NCI-H460 (cell line): ENCODE measurements at places on chromosomes 4 and X.
A peak's percentile ranks its signal among the peaks of the same experiment; 100 is the strongest.

DNA sequence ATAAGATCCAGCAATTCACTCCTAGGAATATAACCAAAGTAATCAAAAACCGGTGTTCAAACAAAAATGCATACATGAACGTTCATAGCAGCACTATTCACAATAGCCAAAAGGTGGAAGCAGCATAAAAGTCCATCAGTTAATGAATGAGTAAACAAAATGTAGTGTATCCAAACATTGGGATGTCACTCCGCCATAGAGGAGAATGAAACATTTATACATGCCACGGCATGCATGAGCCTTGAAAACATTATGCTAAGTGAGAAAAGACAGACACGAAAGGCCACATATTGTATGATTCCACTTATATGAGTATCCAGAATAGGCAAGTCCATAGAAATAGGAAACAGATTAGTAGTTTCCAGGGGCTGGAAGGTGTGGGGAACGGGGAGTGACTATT, 11.0 kb upstream of the PDLIM3 start:
- no peak for DNase-seq

DNA sequence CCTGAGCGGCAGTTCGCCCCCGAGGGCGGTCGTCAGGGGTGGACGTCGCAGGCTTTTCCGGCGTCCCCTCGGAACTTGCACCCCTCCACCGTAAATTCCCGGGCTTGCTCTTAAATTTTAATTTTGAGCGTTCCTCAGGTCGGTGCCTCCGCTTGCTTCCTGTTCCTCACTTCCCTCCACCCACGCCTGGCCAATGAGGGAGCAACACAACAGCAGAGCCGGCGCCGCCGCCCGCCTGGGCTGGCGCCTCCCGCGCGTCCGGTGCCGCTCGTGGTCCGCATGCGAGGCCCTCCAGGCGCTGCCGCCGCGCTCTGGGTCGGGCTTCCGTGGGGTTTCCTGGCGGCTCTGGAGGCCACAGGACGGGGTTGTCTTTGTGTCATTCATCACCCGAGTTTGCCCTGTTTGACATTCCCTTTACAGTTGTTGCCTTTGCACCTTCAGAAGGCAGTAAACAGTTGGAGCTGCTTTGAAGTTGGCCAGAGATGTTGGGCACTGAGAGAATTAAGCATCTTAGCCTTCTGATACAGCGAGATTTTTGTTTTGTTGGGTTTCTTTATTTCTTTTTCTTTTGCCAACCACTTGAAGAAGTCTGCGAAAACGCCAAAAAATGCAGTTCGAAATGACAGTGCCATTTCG, 692 bp downstream of the SPCS3 start:
- peak; percentile 44 for DNase-seq

- DNase-seq: no peak
Measured at GRCh38 chrX:53654376-53654775, 32.1 kb downstream of the HUWE1 start.

DNA sequence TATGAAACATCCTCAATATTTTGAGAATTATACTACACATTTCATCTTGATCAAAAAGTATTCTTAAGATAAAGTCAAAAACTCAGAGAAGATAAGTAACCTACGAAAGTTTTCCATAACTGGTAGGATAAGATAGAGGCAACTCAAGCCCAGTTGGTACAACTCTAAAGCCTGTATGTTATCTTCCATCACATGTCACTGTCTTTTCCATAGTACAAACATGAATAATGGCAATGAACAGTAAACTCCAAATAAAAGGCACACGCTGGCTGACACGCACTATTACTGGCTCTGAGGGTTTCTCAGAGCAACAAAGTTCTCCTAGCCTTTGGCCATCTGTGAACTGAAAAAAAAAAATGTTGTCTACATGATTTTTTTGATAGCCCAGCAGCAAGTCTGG, 27.2 kb downstream of the LIN54 start:
- no peak for DNase-seq

- DNase-seq: no peak
Measured at GRCh38 chrX:154370300-154371016, 4.0 kb downstream of the FLNA start.

- no peak for DNase-seq
Measured at GRCh38 chrX:10759141-10759799, 138.9 kb upstream of the MID1 start.

GRCh38 chr4:163110442-163110841, 56.2 kb downstream of the NAF1 start:
- no peak for DNase-seq

DNA sequence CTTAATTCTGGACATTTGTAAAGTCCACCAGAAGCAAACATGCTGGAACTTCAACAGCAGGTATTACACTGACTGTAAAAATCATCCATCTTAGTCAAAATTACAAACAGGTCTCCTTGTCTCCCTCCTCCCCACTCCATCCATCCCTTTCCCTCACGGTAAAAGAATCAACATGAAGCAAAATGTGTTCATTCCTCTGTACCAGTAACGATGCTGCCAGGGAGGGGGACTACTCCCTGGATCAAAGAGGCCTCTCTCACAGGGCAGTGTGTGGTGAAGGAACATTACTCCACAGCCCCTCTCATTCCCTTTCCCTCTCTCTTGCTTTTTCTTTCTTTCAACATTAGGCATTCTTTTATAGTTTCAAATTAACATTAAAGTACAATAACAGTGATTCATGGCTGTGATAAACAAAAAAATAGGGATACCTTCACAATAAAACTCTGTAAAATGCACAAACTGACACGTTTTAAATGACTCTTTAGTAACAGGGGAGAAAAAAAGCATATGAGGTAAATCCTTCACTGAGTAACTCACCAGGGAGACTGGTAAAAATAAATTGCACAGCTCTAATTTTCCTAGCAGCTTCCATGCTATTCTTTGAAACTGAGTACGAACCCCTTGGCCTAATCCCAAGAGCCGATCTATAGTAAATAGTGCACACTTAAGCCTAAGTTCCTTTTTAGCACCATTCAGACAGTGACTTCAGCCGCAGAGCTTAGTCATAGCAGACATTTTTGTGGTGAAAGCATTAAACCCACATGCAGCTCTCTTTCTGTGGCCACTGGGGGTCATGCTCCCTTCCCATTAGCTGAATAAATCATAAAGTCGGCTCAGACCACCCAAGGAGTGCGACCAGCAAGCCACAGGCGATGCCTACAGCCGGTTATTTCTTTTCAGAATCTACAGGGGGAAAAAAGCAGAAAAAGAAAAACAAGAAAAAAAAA, 215.6 kb upstream of the GYPA start:
- no peak for DNase-seq

GRCh38 chr4:36313703-36314102, 32.3 kb downstream of the DTHD1 start:
- DNase-seq: no peak

DNA sequence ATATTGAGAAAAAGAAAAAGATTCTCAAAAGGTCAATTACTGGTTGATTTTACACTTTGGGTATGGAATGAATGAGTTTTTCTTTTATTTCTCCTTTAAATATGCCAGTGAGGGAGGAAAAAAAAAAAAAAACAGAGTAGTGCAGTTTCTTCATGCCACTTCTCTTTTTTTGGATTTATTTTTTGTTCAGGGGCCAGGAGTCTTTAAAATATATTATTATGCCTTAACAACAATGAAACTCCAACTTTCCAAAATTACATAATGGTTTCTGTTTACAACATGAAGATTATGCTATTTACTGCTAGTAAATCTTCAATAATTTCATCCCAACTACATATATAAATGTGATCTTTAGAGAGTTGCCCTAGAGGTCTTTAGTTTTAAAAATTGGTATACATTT, 31.9 kb downstream of the DTHD1 start:
- no peak for DNase-seq

- no peak for DNase-seq
Measured at GRCh38 chr4:28558895-28559294, 1698.3 kb downstream of the STIM2 start.

GRCh38 chr4:146520896-146521540, 722 bp downstream of the SLC10A7 start:
- DNase-seq: peak; percentile 28

DNA sequence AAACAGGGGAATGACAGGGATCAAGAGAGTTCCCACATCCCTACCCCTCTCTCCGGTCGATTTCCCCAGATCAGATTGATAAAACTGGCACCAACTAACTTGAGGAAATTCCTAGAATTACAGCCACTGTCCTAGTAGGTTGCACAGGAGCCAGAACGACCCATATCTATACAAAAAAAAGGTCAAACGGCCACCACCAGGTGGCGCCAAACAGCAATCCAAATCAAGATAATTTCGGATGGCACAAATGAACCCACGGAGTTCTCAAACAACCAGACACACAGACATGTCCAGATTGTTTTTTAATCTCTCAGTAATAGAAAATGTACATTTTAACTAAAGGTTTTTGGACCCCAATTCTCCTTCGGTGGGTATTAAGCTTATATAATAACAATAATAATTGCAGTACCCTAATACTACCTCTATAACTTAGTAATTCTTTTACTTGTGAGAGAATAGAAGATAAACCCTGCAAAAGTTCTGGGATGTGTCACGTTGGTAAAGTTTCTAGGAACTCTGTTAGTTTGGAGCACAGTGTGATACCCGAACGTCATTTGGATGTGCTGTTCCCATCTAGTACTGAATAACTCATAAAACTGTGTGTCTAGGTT, 212.6 kb downstream of the SPOCK3 start:
- DNase-seq: peak; percentile 53

DNA sequence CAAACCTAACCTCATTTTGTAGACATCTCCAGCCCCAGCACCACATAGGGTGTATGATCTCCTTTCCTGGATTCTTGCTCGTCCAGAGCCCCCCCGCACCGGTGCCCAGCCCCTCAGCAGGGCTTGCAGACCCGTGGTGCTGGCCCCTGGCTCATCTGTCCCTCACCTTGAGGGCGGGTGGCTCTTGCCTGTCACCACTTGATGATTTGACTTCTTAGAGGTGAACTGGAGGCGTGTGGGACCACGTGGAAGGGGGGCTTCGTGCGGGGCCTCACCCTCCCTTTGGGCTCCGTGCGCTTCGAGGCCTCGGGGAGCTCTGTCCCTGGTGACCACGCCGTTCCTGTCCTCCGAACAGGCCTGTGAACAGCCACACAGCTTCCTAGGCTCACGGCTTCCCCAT, 15.5 kb downstream of the UVSSA start:
- DNase-seq: no peak

DNA sequence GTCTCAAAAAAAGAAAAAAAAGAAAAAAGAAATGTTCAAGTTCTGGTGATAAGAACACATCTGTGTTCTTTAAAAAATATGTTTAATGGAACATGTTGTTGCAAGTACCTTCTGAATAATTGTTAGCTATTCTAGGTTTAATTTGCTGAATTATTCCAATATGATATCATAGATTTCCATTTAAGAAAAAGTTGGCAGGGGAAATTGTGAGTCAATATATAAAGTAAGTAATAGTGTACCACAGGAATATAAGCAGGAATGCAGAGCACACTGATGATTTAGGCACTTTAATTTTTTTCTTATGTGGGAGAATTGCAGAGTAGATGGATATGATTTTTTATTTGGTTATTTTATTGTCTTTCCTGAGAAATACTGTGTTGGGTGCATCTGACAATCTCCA, 190.7 kb downstream of the RPA4 start:
- DNase-seq: no peak

DNA sequence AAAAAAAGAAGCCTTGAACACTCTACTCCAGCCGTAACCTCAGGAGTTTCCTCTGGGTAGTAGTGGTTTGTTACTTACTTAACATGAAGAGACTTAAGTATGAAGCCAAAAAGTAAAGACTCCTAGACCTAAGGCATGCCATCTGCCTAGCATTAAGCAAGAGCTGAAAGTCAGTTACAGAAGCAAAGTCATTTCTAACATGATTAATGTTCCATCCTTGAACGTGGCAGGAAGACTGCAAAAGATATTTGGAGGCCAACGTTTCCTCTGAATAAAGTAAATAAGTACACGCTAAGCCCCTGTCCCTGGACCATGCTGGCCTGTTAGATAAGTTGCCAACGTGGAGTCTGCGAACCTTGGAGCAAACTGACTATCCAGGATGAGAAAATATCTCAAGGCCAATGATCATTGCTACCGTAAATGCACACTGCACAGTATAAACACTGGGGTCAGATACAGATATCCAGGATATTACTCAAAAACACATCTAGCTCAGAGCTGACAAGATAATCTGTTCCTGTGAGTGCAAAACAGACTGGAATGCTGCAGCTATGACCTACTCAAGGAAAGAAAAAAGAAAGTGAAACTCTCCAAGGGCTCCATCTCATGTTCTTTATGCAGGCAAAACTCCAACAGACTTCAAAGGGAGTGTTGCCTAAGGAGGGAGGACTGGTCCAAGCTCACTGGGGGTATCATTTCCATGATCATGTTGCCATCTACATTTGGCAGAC, 255.8 kb downstream of the COL25A1 start:
- no peak for DNase-seq

- no peak for DNase-seq
Measured at GRCh38 chr4:69830192-69830559, 29.8 kb downstream of the SULT1E1 start.
